ENCODE measurements at places on chromosomes 13 and 19.

DNA sequence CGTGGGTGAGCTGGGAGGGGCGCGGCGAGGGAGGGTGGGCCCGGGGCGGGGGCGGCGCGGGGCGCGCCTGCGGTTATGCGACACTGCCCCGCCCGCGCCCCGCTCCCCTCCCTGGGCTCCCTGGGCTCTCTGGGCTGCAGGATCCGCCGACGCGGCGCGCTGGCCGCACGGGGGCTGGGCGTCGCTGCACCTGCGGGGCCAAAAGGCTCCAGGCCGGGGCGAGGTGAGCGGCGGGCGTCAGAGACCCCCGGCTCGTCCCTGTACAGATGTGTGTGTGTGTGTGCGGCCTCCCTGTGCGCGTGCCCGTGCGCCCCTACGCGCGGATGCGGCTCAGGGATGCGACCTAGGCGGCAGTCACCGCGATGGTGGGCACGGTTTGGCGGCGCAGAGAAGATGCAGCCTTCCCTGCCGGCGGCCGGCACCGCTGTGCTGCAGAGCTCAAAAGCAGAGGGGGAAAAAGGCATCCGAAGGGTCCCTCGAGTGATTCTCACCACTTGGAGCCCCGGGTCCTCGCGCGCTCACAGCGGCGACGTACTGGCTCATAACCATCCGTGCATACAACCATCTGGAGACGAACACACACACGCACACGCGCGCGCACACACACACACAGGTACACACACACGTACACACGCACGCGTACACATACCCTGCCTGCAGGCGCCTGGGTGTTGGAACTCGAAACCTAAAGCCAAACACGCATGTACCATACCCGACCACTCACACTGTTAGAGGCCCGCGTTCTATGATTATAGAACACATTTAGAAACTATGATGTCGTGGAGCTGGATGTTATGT, 709 bp downstream of the ATP8A2 start:
- DNase-seq, result no peak

GRCh38 chr13:44853641-44854040, 135.6 kb downstream of the NUFIP1 start:
- no peak for DNase-seq

DNA sequence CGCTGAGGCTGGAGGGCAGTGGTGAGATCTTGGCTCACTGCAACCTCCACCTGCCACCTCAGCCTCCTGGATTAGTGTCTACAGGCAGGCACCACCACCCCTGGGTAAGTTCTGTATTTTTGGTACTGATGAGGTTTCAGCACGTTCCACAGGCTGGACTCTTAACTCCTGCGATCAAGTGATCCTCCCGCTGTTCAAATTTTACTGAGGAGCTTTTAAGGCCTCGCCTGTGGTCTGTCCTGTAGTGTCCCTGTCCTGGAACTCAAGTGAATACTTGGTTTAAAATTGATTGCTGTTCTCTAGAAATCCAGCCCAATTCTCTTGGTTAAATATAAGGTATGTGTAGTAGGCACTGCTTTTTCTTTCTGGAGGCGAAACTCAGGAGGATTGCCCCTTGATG, 65.2 kb downstream of the DPRX start:
- no peak for DNase-seq

- DNase-seq, result no peak
These were observed 391.5 kb upstream of the DACH1 start for GRCh38 chr13:72258340-72258981.

DNA sequence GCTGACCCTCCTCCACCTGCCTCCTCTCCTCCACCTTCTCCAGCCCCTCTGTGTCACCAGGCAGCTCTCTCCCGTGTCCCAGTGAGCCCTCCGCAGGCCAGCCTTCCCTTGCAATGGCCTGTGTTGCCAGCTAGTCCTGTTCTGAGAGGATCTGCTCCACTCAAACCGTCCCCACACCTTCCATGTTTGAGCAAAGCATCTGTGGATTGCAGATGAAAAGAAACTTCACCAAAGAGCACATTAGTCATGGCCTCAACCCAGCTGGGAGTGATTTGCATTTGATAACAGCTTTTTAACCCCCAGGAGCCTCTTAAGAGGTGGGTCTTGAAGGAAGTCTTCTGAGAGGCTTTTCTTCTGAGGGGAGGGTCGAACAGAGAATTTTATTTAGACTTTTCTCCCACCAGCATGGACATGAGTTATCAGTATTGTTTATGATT, 72.8 kb downstream of the COL4A2 start:
- DNase-seq, result no peak

DNA sequence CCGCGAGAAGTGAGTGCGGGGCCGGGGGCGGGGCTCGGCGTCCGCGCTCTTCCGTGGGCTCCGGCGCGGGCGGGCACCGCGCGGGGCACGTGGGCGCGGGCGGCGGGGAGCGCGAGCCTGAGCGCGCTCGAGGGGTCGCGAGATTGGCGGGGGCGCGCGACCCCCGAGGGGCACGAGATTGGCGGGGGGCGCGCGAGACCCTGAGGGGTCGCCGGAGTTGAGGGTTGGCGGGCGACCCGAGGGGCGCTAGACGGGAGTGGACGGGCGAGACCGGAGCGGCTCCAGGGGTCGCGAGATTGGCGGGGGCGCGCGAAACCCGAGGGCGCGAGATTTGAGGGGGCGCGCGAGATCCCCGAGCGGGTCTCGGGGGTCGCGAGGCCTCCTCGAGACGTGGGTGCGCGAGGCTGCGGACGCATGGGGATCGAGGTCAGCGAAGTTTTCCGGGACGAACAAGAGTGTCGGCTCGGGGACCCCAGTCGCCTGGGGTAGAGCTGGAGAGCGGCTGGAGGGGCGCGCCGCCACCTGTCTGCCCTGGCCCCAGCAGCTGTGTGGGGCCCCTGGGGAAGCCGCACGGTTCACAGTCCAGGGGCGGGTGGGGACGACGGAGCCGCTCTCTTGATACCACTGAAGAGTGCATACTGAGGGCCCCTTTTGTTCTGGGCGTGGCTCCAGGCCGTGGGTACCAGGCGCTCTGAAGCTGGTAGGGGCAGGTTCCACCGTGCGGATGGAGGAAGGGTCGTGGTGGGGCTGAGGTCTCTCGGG, 682 bp downstream of the SSBP4 start:
- DNase-seq, result no peak

- no peak for DNase-seq
These were observed 6.9 kb downstream of the NPHS1 start for GRCh38 chr19:35845215-35846037.

DNA sequence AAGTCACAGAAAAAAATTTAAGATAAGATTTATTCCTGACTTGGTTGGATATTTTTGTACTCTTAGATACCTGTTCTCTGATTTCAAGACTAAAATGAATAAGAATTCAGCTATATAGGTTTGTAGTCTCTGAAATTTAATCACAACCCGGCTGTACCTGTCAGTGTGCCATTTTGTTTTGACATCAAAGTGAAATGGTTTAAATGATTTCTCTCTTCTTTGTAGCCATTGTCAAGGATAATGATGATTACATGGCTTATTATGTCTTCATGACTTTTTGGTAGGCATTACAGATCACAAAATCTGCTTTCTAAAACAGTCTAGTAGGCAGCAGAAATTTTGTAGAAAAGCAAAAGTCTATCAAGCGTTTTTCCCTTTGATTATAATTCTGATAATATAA, 72.5 kb downstream of the PCDH17 start:
- DNase-seq, result no peak

DNA sequence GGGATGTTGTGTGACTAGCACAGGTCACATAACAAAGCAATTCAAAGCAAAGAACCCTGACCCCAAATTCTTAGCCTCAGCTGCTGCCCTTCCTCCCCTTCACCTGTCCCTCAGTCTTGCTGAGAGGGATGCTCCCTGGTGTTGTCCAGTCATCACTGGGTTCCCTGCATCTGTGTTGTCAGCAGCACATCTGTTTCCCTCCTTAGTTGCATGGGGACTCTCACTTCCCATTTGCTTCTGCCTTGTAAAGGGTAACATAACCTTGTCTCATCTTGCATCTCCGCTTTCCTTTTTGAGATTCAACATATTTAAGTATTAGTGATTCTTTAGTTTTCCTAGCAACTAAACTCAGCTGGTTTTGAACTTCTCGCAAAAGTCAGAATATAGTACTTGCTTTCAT, 54.0 kb downstream of the SPATA13 start:
- no peak for DNase-seq

DNA sequence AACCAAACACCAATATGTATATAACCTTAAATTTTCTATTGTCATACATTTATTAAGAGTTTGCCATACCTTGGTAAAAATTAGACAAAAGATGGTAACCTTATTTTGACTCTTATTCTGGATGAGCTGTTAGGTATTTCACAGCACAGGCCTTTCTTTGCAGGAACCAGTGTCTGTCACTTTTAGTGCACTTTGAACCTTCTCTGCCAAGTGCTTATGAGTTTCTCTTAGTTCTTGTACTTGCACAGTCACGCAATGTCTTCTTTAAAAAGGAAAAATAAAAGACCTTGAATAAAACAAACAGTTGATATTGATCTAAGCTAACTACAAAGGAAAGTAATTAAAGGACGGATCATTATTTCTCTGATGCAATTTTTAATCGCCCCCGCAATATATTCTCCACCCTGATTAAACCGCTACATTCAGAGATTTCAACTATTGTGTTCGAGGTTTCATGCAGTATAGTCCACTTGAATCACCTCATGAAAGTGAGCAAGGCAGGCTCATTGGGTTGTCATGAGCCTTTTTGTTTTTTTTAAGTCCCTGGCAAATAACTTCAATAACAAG, 534.5 kb downstream of the KLF5 start:
- no peak for DNase-seq

- no peak for DNase-seq
These were observed 93.9 kb upstream of the SPATA13 start for GRCh38 chr13:24066405-24067295.

DNA sequence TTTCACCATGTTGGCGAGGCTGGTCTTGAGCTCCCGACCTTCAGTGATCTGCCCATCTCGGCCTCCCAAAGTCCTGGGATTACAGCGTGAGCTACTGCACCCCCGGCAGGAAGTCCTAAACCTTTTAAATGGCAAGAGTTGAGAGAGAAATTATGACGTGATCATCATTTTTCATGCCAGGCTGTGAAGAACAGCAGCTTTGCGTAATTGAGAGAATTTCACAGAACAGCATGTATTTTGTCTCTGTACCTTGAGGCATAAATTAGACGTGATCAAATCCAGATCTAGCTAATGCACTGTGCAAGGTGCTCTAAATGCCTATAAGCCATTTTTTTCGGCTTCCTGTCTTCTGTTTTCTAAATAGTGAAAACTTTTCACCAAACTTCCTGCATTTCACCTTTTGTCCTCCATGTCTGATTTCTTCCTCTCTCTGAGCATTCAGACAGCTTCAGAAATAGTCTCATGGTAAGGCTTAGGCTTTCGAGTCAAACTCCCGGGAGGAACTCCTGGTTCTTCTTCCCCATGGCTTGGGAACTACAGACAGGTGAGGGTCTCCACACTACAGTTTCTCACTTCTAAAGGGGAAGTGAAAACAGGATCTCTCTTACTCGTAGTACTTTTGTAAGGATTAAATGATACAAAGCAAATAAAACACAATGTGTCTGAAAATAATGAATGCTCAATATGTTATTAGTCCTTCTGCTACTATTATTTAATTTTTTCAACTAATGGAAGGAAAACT, 51.0 kb downstream of the WDFY2 start:
- DNase-seq, result no peak

DNA sequence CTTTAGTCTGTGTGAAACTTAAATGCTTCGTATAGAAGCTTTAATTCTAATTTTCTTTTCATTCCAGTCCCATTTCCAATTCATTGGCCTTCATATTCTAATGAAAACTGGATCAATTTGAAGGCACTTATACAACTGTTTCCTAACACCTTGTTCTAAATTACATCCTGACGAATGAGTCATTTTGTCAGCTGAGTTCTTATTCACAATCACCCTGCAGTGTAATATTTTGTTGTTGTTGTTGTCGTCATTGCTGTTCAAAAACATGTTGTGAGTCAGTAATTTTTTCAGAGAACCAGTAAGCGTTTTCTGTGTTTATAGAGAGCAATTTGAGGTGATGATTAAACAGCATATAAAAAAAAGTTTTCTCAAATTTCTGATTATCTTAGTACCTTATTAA, 290.0 kb downstream of the PCDH9 start:
- DNase-seq, result no peak

GRCh38 chr13:79861731-79862130, 380.8 kb downstream of the NDFIP2 start:
- DNase-seq, result no peak

- DNase-seq, result no peak
These were observed 1925.2 kb downstream of the OLFM4 start for GRCh38 chr13:54953786-54954185.

DNA sequence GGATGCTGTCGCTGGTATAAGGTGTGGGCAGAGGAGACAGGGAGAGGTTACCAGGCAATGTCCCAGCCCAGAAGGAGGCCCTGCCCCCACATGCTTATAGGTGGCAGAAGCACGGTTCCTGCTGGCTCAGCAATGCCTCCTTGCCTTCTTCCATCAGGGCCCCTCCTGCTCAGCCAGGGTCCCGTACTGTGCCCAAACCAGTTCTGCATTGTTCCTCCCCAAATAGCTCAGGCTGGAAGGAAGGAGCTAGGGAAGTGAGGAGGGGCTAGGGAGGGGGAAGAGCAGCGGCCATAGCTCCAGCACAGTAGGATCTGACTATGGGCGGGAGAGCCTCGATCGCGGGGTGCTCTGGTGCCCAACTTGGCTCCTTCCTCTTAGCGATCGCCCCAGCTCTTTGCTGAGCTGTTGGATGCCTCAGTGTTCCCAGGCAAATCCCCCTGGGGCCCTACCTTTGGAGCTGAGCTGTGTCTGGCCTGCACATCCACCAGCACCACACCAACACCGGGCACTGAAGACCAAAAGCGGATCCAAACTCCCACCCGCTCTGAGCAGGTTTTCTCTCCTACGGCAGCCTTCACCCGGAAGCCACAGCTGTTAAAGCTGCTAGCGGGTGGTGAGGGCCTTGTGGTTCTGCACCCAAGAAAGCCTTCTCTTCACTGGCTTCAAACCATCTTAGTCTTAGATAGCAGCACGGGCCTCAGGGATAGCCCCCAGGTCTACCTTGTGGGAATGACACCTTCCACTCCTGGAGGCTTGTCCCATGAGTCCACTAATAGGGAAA, 32.1 kb upstream of the PEPD start:
- no peak for DNase-seq

- DNase-seq, result no peak
These were observed 12.9 kb downstream of the NHLRC3 start for GRCh38 chr13:39051157-39051556.

- no peak for DNase-seq
These were observed 59.8 kb downstream of the TRPM4 start for GRCh38 chr19:49217382-49217781.

- no peak for DNase-seq
These were observed 22.5 kb downstream of the ZIC5 start for GRCh38 chr13:99948907-99949678.

- DNase-seq, result no peak
These were observed 273.7 kb downstream of the DIAPH3 start for GRCh38 chr13:59890054-59890453.

DNA sequence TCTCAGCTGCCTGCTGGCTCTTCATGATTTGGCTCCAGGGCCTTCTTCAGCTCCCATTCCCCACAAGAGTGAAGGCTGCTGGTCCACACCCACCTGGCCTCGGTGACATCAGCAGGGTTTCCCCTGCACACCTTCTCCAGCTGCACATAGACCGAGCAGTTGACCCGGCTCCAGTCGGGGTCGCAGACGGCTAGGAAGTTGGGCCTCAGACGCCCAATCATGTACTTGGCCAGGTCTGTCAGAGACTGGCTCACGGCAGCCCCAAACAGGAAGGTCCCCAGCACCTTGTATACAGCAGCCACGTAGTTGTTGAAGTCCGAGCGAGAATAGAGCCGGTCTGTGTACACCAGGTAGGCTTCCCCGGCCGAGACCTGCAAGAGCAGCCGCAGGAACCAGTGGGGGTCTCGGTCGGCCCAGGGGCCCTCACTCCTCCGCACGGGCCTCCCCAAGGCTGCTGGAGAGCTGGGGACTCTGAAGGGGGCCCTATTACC, 3.8 kb downstream of the PLPP2 start:
- DNase-seq, result no peak
